DMS79 treated with DMSO at 0.1 percent for 48 hours (cell line): ENCODE measurements at places on chromosomes 3 and 15.

DNA sequence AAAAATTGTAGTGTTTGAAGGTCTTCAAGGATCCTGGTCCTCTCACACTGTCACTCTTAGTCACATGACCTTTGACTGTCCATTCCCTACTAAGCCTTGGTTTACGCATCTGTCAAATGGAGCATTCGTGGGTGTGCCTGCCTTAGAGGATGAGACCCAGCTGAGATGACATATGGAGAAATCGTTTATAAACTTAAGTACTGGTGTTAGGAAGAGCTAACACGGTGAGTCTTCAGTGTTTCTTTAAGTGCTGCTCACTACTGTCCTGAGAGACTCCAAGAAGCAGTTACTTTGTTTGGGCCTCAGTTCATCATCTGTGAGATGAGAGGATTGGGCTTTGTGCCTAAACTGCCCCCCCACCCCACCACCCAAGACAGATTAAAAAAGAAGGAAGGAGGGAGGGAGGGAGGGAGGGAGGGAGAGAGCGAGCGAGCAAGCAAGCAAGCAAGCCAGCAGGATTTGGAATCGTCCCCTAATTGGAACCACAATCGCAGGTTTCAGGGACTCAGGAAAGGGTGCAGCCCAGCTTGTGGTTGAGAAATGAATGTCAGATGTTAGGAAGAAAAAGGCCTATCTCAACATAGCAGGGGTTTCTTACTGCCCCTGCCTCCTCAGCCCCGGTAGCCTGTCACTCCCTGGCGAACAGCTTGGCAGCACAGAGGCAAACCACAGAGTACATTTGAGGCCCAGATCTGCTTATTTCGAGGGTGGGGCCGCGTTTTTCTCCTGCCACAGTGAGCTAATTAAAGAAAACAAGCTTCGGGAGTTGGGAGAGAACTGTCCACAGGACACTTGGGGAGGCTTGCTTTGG, 32.7 kb downstream of the SMAD3 start:
- DNase-seq, result no peak

GRCh38 chr3:30002797-30003196, 603.6 kb upstream of the TGFBR2 start:
- DNase-seq, result no peak

GRCh38 chr15:100902436-100903167, 16.6 kb upstream of the LRRK1 start:
- DNase-seq, result no peak

- DNase-seq, result no peak
Measured at GRCh38 chr15:78730955-78731354, 80.3 kb downstream of the ADAMTS7 start.

- DNase-seq, result no peak
Measured at GRCh38 chr3:174387736-174388135, 471.4 kb upstream of the NAALADL2 start.

DNA sequence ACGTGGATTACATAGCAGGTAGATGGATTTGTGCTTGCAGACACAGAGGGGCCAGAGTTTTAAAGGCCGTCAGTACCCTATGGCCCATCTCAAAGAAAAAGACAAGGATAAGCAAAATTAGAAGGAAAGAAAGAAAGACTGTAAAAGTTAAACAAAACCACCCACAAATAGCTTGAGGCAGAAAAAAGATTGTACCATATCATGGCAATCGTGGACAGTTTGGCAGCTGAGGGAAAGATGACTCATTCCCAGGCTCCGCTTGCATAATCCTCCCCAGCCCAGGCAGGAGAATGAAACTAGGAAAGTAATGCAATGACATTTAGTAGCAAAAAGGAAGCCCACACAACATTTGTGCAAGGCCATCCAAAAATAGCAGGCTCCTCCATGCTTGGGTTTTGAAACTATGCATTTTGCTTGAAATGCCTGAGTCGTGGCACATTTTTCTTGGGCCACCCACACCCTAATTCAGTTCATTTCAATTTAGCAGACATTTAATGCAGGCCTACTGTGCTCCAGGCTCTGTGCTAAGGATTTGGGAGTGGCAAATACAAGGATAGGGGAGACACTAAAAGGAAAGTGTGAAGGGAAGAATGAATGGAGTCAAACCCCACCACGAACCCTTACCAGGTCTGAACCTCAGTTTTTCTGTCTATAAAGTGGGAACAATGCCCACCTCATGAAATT, 40.9 kb upstream of the SMAD3 start:
- DNase-seq, result no peak

DNA sequence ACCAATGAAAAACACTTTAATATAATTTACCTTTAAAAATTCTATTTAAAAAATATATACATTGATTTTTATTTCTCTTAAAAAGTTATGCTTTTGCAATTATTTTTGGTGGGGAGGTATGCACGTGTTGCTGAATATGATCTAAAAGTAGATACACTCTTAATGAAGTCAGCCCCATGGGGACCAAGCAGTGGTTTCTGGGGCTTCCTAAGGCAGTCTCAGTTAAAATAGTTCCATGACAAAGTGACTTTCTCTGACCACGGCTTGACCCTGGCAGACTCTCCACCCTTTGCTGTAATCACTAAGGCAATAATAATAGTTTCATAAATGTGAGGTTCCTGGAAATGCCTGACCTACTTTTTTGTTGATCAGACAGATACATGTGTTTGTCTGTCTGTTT, 50.4 kb downstream of the CCR4 start:
- no peak for DNase-seq

GRCh38 chr15:39936187-39936586, 2.3 kb downstream of the EIF2AK4 start:
- DNase-seq, result no peak

DNA sequence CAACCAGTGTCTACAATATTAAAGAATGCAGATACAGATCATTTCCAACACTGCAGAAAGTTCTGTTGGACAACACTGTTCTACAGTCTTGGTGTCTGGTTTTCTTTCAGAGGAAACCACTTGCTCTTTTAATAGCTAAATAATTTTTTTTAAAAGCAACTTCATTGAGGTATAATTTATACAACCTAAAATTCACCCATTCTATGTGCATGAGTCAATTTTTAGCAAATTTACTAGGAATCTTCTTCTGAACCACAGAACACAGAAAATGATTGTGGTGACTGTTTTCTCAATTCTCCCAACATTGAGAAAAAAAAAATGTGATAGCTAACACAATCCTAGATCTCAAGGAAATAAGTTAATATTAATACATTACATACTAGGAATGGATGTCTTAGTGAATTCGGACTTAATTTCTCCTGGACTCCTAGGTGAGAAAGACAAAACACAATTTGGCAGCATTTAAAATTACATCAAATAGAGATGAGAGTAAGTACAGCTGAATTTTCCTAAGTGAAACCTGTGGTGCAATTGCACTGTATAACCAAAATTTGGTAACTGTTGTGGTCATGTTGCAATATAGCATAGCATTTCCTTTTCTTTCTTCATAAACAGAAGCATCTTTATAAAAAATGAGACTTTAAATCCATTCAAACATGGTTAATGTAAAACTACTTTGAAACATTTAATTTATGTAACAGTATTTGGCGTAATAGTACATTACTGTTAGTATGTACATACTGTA, 15.3 kb upstream of the PLCL2 start:
- no peak for DNase-seq
